Naive thymus-derived CD8-positive, alpha-beta T cell (primary cell): ENCODE measurements at places on chromosomes 1 and 21.

DNA sequence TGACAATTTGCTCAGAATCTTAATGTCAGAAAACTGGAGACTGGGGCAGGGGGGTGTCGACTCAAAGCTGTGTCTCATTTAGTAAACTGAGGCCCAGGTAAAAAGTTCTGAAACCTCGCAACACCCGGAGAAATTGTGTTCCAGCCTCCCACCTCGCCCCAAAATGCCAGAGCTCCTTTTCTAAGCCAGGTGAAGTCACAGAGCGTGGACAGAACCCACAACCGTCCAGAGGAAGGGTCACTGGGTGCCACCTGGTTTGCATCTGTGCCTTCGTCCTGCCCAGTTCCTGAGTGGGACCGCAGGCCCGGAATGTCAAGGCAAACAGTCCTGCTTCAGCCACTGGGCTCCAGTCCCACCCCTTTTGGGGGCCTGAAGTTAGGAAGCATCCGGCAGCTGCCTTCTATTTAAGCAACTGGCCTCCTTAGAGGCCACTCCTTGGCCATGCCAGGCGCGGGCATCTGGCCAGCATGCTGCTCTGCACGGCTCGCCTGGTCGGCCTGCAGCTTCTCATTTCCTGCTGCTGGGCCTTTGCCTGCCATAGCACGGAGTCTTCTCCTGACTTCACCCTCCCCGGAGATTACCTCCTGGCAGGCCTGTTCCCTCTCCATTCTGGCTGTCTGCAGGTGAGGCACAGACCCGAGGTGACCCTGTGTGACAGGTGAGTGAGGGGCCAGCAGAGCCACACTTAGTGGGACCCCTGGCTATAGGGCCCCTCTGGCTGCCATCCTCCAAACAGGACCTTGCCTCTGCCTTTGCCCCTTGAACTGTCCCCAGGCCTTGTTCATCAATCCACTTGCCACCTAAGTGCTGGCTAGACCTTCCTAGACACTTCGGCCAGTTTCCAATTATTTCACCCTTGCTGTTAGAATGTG, at the start of gene TAS1R1:
Gene TAS1R1, plus strand, starts transcription at position 401 of the 872 bp plus-strand sequence. Its CDS starts 67 bp downstream, at position 468.
- no peak for DNase-seq

DNA sequence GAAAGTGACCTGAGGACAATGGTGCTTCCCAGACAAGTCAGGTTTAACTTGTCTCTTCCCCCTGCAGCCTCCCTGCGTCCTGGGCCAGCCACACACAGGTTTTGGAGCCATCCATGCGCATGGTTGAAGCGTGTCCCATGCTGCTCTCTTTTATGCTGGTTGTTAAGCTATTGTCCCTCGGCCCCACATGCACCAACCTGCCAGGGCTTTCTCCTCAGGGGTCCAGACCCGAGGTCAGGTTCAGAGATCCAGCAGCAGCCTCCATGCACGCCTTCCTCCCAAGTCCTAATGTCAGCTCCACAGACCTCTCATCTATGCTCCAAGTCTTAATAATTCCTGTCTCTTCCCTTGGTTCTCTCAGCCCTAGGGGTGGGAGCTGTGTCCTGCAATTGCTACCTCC, 1.6 kb downstream of the ABCA4 start:
- no peak for DNase-seq

- no peak for DNase-seq
Measured at GRCh38 chr1:204780630-204781029, 90.0 kb upstream of the NFASC start.

- DNase-seq = no peak
Measured at GRCh38 chr1:38578271-38578951, 281.2 kb downstream of the RRAGC start.

DNA sequence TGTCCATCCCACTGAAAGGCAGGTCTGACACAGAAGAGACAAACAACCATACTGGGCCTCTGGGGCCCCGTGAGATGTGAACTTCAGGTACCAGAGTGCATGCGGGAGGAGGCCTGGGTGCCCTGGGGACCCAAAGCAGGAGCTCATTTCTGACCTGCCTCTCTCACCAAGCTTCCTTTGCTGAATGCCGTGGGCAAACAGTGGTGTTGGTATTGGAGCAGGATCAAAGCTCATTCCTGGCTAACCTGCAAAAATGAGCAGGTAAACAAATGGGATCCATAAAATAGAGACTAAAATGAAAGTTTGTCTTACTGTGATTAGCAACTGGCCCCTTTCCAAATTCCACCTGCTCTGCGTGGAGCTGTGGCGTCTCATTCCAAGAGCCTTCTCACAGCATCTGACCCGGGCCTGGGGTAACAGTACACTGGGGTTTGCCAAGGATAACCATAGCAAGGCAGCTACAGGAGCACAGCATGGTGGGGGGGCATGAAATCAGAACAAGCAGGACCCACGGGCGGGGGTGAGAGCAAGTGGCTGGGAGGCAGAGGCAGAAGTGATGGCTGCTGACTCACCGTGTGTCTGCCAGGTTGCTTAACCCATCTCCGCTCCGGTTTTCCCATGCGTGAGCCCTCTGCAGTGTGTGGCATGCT, 103.6 kb downstream of the KIF26B start:
- no peak for DNase-seq

- DNase-seq = peak; percentile 37
Measured at GRCh38 chr1:165403835-165404482, 41.0 kb downstream of the RXRG start.

- DNase-seq = no peak
Measured at GRCh38 chr1:45328680-45329079, 2.0 kb downstream of the HPDL start.

DNA sequence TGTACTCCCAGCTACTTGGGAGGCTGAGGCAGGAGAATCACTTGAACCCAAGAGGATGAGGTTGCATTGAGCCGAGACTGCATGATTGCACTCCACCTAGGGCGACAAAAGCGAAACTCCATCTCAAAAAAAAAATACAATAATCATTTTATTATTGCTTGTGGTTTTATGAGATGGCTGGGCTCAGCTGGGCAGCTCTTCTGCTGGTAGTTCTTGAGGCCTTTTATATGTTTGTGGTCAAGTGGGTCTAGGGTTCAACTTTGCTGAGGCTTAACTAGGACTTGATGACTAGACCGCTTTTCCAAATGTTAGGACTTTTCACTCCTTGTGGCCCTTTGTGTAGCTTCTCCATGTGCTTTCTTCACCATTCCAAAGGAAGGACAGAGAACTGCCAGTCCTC, 53.2 kb downstream of the SLC35F3 start:
- DNase-seq = no peak

GRCh38 chr1:181655756-181656155, 172.4 kb downstream of the CACNA1E start:
- DNase-seq = no peak

GRCh38 chr1:61620536-61620935, 104.4 kb downstream of the TM2D1 start:
- no peak for DNase-seq

DNA sequence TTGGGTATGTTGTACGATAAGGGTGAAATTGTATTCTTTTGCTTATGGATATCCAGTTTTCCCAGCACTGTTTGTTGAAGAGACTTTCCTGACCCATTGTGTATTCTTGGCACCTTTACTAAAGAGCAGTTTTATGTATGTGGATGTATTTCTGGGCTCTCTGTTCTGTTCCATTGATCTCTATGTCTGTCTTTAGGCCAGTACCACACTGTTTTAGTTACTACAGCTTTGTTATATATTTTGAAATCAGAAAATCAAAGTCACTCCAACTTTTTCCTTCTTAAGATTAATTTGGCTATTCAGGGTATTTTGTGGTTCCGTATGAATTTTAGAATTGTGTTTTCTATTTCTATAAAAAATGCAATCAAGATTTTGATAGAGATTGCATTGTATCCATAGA, 62.8 kb upstream of the C1orf146 start:
- no peak for DNase-seq

DNA sequence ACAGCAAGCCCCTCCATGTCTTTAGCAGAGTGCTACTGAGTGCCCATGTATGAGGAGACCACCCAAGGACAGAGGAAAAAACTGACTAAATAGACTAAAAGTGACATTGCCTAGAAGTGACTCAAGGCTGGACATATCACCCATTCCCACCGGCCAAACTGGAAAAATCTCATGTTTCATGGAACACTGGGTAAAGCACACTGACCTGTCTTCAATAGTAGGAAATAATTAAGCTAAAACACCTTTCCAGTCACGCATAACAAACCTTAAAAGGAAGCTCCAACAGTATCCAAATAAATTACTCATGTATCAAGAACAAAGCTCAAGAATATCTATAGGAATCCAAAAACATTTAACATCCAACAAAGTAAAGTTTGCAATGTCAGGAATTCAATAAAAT, 120.4 kb downstream of the SNX7 start:
- no peak for DNase-seq

DNA sequence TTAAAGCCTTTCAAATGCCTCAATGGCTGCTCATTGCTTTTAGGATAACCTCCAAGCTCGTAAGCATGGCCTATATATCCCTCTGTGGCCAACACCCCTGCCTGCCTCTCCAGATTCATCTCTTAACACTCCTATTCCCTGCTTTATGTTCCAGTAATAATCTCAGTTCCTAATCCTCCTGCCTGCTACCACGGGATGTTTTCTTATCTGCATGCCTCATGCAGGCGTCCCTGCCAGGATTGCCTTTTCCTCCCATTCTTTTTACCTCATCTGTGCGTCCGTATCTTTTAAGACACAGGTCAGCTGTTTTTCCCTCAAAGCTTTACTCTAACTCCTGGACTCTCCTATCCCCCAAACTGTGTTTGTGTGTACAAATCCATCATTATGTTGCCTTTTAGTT, 36.1 kb downstream of the ZBTB40 start:
- no peak for DNase-seq

DNA sequence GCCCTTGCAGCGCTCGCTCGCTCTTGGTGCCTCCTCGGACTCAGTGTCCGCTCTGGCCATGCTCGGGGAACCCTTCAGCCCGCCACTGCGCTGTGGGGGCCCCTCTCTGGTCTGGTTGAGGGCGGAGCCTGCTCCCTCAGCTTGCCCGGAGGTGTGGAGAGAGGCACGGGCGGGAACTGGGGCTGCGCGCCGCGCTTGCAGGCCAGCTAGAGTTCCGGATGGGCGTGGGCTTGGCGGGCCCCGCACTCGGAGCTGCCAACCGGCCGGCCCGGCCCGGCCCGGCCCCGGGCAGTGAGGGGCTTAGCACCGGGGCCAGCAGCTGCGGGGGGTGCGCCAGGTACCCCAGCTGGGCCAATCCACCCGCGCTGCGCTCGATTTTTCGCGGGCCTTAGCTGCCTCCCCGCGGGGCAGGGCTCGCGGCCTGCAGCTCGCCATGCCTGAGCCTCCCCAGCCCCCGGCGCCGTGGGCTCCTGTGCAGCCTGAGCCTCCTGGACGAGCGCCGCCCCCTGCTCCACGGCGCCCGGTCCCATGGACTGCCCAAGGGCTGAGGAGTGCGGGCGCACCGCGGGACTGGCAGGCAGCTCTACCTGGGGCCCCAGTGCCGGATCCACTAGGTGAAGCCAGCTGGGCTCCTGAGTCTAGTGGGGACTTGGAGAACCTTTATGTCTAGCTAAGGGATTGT, 217.0 kb upstream of the PKN2 start:
- DNase-seq = no peak

DNA sequence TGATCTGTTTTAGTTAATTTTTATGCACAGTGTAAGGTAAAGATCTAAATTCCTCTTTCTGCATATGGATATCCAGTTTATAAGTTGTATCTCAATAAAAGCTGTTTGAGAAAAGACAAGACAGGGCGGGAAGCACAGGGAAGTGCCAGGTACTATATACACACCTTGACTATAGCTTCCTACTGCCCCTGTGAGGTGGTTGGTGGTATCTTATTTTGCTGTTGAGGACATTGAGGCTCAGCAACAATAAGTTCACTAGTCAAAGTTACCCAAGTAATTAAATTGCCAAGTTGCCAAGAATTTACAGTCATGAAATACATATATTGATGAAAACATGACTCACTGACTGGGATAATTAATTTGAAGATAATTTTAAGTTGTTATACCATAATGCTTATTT, 109.1 kb downstream of the CD247 start:
- no peak for DNase-seq

- no peak for DNase-seq
Measured at GRCh38 chr1:19639999-19640362, 4.1 kb upstream of the NBL1 start.

DNA sequence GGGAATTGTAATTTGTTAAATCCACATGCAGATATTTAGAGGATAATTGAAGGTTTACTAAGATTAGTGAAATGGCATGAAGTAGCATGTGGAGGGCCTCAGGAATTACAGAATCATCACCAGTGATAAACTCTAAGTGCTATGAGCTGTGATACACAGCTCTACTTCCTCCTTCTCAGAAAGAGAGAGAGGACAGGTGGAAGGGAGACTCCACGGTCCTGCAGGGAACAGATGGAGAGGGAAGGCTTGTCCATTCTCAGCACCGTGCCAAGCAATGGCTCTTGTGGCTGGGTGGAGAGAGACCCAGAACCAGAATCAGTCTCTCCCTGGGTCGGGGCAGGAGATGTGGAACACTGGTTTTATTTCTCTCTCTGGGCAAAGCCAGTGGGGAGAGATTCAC, 27.8 kb upstream of the LYPD8 start:
- no peak for DNase-seq

- DNase-seq = no peak
Measured at GRCh38 chr21:34011660-34012059, 61.7 kb upstream of the MRPS6 start.

GRCh38 chr1:6862906-6863305, 77.7 kb downstream of the CAMTA1 start:
- no peak for DNase-seq

- no peak for DNase-seq
Measured at GRCh38 chr1:50332941-50333594, 90.2 kb downstream of the DMRTA2 start.

DNA sequence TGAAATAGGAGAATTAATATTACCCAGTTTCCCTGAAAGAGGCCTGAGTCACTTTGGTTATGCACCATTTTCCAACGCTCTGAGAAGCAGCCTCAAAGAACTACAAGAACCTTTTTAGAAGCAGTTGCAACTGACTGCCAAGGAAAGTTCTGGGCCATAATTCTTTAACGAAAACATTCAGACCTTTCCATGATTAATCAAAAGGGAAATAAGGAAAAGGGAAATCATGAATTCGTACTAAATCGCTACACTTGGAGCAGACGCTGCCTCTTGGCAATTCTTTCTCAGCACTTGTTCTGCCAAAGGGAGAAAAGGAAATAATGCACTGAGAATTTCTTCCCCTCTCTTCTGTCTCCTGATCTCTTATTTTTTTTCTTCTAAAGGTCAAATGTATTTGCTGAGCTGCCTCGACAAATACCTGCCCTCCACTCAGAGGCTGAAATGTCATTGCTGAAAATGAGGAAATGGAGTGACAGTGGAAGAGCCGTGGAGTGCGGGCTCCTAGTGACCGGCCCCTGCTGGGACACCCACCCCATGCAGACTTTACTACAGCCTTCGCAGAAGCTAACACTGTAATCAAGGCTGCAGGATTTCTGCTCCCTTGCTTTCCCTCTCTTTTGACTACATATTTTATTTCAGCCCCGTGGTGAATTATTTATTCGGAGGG, 67.9 kb upstream of the GALNT2 start:
- no peak for DNase-seq

- DNase-seq = no peak
Measured at GRCh38 chr1:17881761-17882160, 126.6 kb downstream of the ACTL8 start.

DNA sequence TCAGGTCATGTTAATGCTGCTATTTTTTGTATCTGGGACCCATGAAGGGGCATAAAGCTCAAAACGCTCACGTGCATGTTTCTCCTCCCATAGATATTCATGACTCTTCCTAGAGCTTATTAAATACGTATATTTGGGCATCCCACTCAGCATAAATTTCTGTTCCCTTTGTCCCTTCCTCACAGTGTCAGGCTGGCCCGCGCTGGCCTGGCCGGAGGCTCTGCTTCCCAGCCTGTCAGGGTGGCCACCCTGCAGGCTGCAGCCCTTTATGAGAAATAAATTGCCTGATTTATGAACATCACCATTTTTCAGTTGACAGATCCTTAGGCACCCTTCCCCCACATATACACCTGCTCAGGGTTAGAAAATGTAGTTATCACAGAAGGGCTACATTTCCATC, 44.0 kb upstream of the NTPCR start:
- no peak for DNase-seq
